ENCODE measurements at places on chromosomes 4 and X.

- DNase-seq: no peak
These were observed 632 bp downstream of the CCSER1 start for GRCh38 chr4:90127706-90128345.

DNA sequence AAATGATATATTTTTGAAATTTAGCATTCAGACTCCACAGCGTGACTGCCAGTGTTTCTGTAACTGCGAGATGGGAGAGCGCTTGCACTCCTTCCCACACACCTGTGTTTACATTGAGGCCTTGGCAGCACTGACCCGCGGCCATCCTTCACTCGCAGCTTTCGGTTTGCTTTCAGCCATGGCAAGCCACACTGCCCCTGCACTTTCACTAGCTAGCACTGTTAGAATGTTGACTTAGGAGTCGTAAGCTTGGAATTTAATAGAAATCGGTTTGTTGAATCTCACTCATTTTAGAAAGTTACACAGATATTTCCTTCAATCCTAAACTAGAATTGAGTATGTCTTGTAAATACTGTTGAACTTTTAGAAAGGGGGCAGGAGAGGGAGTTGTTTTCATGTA, 136.2 kb downstream of the CFAP299 start:
- no peak for DNase-seq

GRCh38 chr4:4864443-4864939, 5.0 kb downstream of the MSX1 start:
- no peak for DNase-seq

GRCh38 chr4:39970671-39971640, 6.8 kb downstream of the PDS5A start:
- DNase-seq: no peak

GRCh38 chr4:105197777-105198176, 51.1 kb downstream of the TET2 start:
- DNase-seq: no peak

- no peak for DNase-seq
These were observed 73.3 kb upstream of the ZDHHC15 start for GRCh38 chrX:75596178-75596577.

DNA sequence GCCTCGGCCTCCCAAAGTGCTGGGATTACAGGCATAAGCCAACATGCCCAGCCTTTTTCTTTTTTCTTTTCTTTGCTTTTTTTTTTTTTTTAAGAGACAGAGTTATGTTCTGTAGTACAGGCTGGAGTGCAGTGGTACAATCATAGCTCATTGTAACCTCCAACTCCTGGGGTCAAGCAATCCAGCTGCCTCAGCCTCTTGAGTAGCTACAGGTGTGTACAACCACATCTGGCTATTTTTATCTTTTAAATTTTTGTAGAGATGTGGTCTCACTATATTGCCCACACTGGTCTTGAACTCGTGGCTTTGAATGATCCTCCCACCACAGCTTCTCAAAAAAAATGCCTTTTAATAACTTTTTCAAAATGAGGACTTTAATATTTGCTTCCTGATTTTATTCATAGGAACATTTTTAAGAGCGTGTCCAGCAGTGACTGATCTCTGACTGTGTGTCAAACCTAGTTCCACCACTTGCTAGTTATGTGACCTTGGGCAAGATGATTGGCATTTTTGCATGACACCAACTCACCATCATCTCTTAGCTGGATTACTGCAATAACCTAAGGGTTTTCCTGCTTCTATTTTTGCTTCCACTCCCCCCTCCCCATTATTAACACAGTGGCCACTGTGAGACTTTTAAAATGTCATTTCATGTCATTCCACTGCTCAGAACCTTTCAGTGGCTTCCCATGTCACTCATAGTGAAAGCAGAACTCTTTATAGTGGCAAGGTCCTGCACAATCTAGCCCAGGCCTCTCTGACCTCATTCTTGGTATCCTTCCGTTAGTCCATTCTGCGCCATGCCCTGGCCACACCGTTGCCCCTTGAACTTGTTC, 4.5 kb upstream of the TNIP3 start:
- DNase-seq: no peak

DNA sequence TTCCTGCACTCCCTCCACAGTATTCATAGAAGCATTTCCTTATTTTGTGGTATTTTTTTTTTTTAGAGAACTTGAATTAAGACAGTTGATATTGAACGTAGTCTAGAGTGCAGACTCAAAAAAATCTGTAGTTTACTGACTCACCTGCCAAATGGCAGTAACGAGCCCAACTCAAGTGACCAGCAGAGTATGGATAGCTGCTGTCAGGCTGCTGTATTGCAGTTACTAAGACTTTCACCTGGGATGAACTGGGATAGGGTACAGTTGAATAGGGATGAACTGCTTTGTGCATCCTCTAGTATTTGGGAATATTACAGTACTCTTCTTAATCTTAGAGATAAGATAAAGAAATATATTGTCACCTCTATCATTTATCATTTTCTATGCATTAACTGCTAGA, 7.0 kb upstream of the SLC7A11 start:
- no peak for DNase-seq

DNA sequence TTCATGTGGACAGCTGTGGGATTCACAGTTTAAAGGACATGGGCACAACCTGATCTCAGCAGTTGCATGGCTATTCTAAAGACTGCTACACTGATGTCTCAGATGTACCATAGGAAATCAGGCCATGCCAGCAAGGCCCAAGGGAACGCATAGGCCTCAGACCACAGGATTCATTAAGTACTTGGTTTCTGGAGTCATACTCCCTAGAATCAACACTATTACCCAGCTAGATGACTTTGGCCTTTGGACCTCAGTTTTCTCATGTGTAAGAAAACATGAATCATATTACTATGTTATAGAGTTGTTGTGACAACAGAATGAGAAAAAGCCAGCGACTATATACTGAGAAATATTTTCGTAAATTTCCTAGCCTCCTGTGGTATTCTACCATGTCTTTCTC, 67.9 kb downstream of the NHS start:
- DNase-seq: no peak

DNA sequence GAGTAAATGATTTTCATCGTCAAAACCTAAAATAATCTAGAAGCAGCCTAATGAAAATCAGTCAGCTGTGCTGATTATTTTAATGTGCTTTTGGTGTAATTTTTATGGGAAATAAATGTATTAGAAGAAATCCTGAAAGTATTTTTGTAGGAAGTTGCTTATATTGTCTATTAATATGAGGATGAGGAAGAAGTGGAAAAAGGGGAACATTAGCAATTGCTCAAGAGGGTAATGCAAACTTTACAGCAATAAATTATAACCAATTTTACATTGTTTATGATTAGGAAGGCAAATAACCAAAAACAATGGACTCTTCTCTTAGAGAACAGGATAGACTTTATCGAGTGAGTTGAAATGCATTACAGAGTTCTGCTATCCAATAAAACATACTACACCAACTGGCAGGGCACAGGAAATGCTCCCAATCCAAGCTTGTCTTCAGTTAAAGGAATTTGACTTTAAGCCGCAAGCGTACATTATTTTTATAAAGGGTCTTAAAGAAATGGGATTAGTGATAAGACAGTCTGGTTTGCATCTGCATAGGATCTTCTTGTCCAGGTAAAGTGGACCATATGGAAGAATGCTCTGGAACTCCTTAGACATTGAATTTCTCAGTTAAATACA, 374.8 kb downstream of the PDGFC start:
- DNase-seq: no peak

- DNase-seq: no peak
These were observed 110.4 kb upstream of the MAP9 start for GRCh38 chr4:155487210-155487609.

- DNase-seq: no peak
These were observed 75.1 kb downstream of the BANK1 start for GRCh38 chr4:101865501-101866062.

DNA sequence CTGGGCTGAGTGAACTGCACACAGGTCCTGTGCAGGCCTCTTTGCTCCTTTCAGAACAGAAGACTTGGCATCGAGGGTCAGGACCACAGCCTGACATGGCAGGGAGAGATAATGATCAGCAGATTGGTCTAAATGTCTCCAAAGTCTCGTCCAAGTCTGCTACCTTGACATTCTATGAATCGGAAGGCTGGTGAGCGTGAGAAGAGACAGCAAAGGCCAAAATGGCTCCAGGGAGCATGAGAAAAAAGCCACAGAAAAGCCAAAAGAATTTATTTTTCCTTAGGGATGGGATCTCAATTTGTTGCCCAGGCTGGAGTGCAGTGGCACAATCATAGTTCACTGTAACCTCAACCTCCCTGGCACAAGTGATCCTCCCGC, 32.3 kb upstream of the IQSEC2 start:
- no peak for DNase-seq

DNA sequence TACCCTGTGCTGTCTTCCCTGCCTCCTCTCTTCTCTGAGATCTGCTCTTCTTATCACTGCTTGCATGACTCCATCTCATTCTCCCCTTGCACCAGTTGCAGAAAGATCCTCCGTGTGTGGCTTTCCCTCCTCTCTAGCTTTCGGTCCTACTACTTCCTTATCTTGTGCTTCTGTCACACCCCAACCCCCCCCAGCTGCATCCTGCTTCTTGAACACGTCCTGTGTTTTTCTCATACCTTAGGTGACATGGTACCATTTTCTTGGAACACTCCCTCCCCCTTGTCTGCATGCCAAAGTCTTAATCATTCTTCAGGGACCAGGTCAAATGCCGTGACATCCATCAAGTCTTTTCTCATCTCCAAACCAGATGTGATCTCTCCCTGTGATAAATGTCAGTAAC, 46.4 kb downstream of the FHL1 start:
- DNase-seq: no peak

DNA sequence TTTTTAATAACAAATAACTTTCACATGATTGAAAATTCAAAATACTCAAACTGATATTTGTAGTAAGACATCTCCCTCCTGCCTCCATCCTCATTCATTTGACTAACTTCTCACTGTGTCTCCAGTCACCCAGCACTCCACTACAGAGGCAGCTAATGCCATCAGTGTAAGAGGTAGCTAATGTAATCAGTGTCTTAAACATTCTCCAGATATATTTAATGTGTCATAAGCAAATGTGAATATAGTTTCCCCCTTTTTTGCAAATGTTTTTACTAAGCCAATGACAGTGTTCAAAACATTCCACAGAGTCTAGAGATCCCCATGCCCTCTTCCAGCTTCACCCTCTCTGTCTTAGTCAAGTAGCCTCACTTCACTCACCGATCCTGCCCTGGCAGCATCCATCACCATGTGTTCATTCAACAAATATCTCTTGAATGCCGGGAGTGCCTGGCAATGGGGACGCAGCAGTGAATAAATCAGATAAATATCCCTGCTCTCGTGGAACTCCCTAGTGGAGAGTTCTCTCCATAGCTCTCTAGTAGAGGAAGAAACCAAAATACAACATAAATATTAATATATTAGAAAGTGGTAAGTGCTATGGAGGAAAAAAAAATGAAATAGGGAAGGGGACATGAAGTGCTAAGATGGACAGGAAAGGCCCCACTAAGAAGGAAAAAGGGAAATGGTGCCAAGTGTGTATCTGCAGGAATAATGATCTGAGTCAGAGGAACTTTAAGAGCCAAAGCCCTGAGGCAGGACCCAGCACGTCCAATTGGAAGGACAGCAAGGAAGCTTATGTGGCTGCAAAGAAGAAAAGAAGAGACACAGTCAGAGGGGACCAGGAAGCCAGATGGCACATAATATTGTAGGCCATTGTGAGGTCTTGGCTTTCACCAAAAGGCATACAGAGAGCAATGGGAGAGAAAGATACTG, 18.7 kb downstream of the SCFD2 start:
- no peak for DNase-seq

GRCh38 chr4:128658214-128658631, 151.3 kb upstream of the JADE1 start:
- DNase-seq: no peak

- DNase-seq: no peak
These were observed 28.0 kb downstream of the PPP2R3B start for GRCh38 chrX:358651-359143.

DNA sequence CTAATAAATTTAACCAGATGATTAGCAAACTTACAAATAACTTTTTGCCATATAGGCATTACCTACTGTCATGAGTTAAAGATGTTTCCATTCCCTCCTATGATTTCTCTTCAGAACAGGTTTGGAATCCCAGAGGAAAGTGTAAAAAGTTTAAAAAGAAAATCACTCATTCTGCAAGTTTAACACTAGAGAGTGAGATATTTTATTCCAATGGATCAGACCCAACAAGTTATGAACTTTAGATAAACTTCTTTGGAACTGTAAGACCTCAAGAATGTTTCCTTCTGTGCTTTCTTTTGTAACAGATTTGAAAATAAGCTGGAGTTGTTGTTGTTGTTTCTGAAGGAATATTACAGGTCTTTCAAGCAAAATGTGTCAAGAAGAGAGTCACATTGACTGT, 51.6 kb downstream of the PPP3CA start:
- DNase-seq: no peak

- no peak for DNase-seq
These were observed 214.5 kb upstream of the TACR3 start for GRCh38 chr4:103934178-103934789.

DNA sequence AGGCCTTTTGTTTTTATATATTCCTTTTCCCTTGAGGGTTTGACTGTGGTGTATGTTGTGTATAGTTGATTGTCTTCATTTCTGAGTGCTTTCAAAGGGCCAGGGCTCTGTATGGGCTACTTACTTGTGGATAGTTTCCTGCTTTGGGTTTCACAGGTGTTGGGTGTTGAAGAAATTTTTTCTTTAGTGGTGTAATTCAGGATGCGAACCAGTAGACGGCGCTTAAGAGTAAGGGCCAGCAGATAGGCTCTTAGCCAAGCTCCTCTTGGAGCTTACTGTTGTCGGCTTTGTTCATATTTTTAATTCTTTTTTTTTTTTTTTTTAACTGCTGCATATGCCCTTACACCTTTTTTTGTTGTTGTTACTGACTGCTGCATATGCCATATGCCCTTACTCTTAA, 276.3 kb upstream of the GALNT7 start:
- DNase-seq: no peak

DNA sequence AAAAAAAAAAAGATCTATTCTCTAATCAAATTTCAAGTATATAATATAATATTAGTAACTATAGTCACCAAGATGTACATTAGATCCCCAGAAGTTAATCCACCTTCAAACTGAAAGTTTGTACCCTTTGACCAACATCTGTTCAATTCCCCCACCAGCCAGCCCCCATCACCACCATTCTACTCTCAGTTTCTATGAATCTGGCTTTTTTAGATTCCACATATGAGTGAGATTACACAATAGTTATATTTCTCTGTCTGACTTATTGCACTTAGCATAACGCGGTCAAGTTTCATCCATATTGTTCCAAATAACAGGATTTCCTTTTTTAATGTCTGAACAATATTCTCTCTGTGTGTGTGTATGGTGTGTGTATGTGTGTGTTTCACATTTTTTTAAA, 33.7 kb upstream of the VMA21 start:
- DNase-seq: no peak

- DNase-seq: no peak
These were observed 81.8 kb upstream of the EFNB1 start for GRCh38 chrX:68746988-68747387.
